Hepatocyte (in vitro differentiated cells): ENCODE measurements at places on chromosomes 2 and 18. TPM values are rescaled to one million over a fixed set of nuclear protein-coding genes. Genes with fewer than 3 reads are reported as not detected.

GRCh38 chr18:49250816-49251388, 209.5 kb downstream of the DYM start:
- H3K27me3 ChIP-seq, result no peaks in the 10 kb centered on the region
- peaks cover 8% of the 10 kb centered on the region for H3K4me1 ChIP-seq
- no peak overlapping the region for H3K27ac ChIP-seq
- no peak overlapping the region for H3K4me3 ChIP-seq
- no peaks in the 10 kb centered on the region for H3K36me3 ChIP-seq

DNA sequence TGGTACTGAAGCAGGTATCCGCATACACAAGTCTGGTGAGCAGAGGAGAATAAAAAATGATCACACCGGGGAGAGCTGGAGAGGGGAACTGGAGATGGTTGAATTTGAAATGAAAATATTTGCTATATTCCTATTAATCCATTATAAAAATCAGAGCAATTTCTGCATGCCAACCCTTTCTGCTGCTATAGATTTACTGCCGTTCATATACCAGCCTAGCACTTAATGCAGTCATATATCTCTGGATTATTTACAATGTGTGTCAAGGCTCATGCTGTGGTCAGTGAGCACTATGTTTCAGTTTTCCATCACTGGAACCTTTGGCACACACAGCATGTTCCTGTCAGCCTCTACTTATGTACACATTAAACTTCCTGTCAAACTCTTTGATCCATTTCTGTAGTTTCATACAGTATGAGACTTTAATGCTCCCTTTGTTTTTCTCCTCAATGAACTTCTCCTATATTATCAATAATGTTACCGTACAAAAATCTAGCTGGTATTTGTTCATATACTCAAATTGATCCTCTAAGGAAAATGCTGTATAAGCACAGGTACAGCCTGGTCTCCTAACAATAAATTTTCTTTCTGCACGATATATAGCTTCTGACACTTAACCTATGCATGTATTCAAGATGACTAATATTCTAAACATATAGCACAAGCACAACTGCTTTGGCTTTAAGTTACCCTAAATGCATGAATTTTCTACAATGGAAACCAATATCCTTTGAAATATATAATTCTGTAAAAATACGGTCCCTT, 36.7 kb downstream of the FANCL start:
- no peaks in the 10 kb centered on the region for H3K27me3 ChIP-seq
- H3K4me1 ChIP-seq, result peaks cover 13% of the 10 kb centered on the region
- no peak for DNase-seq
- no peak overlapping the region for H3K27ac ChIP-seq

SLC38A11 gene
- total RNA-seq, result 5.1 and 8.4 TPM in 2 replicates

DNA sequence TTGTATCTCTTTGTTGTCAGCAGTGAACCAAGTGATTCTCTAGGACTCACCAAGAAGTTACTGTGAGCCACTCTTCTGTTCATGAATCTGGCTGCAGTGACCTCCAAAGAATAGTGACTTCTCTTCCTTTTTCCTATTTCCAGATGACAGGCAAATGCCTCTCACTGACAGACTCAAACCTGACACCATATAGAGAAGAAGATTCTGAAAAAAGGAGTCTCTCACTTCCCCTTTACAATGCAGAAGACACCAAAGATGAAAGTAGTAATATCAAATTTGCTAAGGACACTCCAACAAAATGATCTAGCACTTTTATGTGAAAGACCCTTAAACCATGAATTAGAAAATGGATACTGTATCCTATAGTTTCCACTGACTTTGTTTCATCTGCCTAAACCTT, 44.4 kb upstream of the SETBP1 start:
- DNase-seq, result no peak
- no peak overlapping the region for H3K27ac ChIP-seq
- peaks cover 8% of the 10 kb centered on the region for H3K4me1 ChIP-seq

PLCL1 gene
- 2.2 and 2.4 TPM in 2 replicates for total RNA-seq

GRCh38 chr2:138147796-138148195, 183.5 kb downstream of the HNMT start:
- DNase-seq, result no peak
- no peaks in the 10 kb centered on the region for H3K36me3 ChIP-seq
- no peaks in the 10 kb centered on the region for H3K4me1 ChIP-seq
- no peaks in the 10 kb centered on the region for H3K27me3 ChIP-seq
- no peak overlapping the region for H3K4me3 ChIP-seq
- no peak overlapping the region for H3K27ac ChIP-seq

VWC2L gene
- total RNA-seq, result 0.10 and 0.40 TPM in 2 replicates

GRCh38 chr2:39537150-39537549, 100.1 kb upstream of the MAP4K3 start:
- peaks cover 3% of the 10 kb centered on the region for H3K4me1 ChIP-seq
- no peak overlapping the region for H3K27ac ChIP-seq
- DNase-seq, result no peak
- no peaks in the 10 kb centered on the region for H3K27me3 ChIP-seq

DNA sequence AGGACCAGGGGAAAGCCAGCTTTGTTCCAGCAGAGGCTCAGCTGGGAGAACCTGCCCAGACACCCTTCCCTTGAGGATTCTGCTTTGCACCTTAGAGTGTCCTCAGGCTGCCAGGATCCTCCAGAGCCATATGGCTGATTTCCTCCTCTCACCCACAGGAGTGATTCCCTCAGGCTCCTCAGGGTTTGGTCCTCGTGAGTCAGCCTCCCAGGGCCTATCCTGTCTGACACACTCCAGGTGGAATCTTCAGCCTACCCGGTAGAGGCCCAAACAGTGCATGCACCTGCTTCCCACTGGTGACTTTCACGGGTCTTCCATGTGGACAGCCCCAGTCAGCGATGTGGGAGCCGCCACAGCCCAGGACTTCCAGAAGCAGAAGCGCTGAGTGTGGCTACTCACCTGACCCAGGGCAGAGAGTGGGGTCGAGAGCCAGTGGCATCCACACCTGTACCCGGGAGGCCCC, 73.3 kb downstream of the TFCP2L1 start:
- no peak for DNase-seq
- peak overlapping the region; percentile 49 for H3K27ac ChIP-seq
- no peak overlapping the region for H3K4me3 ChIP-seq
- H3K27me3 ChIP-seq, result no peaks in the 10 kb centered on the region
- no peaks in the 10 kb centered on the region for H3K36me3 ChIP-seq

DYSF gene
- 0.90 and 2.8 TPM in 2 replicates for total RNA-seq

DNA sequence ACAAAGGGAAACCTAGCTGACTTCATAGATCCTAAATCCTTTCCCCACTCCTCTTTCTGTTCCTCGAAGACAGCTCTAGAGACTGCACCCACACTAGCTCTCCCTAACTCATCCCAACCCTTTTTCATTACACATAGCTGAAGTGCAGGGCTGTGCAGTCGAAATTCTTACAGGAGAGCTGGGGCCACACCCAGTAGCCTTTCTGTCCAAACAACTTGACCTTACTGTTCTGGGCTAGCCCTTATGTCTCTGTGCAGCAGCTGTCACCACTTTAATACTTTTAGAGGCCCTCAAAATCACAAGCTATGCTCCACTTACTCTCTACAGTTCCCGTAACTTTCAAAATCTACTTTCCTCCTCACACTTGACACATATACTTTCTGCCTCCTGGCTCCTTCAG, 666.1 kb upstream of the PKDCC start:
- H3K36me3 ChIP-seq, result no peaks in the 10 kb centered on the region
- H3K4me3 ChIP-seq, result no peak overlapping the region
- H3K27me3 ChIP-seq, result no peaks in the 10 kb centered on the region
- DNase-seq, result no peak
- H3K4me1 ChIP-seq, result no peaks in the 10 kb centered on the region
- H3K27ac ChIP-seq, result no peak overlapping the region

DNA sequence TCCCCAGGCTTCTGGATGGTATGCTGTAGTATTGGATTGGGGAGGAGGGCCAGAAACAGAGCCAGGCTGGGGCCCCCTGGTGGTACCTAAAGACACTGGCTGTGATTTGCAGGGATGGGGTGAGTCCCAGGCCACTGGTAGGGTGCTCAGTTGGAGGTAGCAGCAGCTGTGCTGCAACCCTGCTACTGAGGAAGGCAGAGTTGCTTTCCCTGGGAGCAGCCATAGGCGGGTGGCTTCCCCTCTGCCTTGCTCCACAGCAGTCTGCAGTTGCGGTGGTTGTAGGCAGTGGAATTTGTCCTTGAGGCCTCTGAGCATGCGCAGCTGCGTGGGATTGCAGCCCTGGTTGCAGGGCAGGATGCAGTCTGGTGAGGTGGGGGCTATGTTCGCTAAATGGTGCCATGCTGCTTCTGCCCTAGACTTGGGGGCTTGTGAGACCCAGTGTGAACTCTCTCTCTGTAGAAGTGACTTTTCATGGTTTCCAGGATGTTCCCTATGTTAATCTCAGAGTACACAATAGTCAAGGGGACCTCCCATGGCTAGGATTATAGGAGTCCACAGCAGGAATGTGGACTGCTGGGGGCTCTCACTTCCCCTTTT, 443.5 kb downstream of the XIRP2 start:
- peak; percentile 46 for DNase-seq
- no peak overlapping the region for H3K4me3 ChIP-seq
- H3K4me1 ChIP-seq, result no peaks in the 10 kb centered on the region
- H3K27ac ChIP-seq, result no peak overlapping the region
- no peaks in the 10 kb centered on the region for H3K36me3 ChIP-seq
- no peaks in the 10 kb centered on the region for H3K27me3 ChIP-seq

DNA sequence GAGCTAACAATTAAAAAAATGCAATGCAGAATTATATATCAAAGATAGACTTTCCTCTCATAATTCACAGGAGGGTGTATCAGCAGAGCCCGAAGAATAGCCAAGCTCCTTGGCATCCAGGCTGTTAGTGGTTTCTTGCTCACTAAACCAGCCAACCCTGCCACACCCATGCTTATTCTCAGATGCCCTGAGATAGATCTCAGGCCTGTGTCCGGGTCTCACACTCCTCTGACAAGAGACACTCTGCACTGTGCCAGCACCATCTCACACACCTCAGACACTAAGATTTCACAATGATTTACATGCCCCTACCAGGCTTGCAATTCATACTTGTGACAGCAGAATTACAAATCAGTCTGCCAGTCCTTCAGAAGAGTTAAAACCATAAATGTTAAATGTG, 64.5 kb downstream of the OSBPL1A start:
- H3K36me3 ChIP-seq, result no peaks in the 10 kb centered on the region
- no peak overlapping the region for H3K27ac ChIP-seq
- no peaks in the 10 kb centered on the region for H3K27me3 ChIP-seq

GRCh38 chr18:65749841-65750240, 971 bp upstream of the CDH7 start:
- no peak for DNase-seq
- no peaks in the 10 kb centered on the region for H3K36me3 ChIP-seq
- H3K4me3 ChIP-seq, result peak overlapping the region; percentile 53
- H3K27ac ChIP-seq, result no peak overlapping the region
- H3K4me1 ChIP-seq, result no peaks in the 10 kb centered on the region
- peaks cover 22% of the 10 kb centered on the region for H3K27me3 ChIP-seq

DNA sequence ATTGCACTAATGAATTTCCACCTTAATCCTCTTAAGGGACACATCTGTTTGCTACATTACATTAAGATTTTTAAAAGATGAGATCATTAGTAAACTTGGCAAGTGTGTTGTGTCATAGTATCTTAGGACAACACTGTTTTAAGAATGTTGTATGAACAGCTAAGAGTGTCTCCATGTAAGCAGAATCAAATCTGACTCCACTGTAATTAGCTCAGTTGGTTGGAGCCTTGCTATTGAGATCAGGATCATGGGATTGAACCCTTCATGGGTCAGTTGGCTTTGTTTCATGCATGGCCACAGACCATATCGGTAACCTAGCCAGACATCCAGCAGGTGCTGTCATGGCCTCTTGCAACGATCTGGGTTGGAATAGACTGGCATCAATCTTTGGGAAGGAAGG, 5.2 kb downstream of the FHOD3 start:
- H3K4me3 ChIP-seq, result no peak overlapping the region
- H3K36me3 ChIP-seq, result no peaks in the 10 kb centered on the region
- no peak overlapping the region for H3K27ac ChIP-seq
- H3K27me3 ChIP-seq, result peaks cover 46% of the 10 kb centered on the region
- DNase-seq, result no peak

BMP10 gene
- total RNA-seq, result 0.12 and 0.27 TPM in 2 replicates
